Renal cortical epithelial cell (primary cell): ENCODE measurements at places on chromosomes 5 and 9.
A peak's percentile ranks its signal among the peaks of the same experiment; 100 is the strongest.

DNA sequence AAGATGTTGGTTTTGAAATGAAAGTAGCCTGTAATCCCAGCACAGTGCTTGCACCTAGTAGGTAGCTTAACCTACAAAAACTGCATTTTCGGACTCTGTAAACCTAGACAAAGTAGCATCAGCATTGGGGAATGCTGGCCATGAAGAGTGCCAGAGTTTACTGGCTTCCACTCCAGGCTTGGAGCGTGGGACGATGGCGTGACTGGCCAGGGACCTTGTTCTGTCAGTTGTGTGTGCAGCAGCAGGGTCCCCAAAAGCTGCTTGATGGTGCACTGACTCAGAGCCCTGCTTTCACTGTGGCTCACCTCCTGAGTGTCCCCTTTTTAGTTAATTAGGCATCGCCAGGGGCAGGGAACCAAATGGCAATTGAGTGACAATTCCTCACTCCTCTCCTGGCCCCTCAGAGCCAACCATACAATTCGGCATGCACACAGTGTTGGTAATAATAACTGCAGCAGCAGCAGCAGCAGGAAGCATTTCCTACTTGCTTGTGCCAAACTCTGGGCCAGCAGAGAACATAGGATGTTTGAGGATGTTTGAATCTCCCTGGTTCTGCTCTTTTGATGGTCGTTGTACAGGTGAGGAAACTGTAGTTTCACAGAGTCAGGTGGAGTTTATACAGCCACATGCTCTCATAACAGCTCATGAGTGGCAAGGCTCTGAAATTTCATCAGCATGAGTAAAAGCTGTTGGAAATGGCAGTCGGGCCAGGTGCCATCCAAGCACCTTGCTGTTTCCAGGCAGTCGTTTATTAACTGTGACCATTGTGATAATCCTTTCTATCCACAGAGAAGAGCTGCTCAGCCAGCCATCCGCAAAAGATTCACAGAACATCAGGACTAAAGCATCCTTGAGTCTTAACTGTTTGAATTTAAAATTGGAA is 4.2 kb downstream of the UBE2QL1 start:
- no peak for DNase-seq

DNA sequence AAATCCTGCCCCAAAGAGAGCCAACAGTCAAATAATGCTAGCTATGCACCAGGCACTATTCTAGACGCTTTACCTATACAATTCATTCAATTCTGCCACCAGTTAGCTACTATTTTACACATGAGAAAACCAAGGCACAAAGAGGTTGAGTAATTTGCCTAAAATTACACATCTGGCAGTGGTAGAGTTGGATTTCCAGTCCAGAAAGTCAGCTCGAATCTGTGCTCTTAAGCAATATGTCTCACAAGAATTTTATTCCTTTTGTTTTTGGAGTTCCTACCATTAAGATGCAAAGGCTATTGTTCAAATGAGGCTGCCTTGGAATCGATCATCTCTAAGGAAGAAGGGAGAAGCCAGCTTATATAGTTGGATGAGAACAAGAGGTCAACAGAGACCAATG is 256.9 kb upstream of the RASA1 start:
- no peak for DNase-seq

DNA sequence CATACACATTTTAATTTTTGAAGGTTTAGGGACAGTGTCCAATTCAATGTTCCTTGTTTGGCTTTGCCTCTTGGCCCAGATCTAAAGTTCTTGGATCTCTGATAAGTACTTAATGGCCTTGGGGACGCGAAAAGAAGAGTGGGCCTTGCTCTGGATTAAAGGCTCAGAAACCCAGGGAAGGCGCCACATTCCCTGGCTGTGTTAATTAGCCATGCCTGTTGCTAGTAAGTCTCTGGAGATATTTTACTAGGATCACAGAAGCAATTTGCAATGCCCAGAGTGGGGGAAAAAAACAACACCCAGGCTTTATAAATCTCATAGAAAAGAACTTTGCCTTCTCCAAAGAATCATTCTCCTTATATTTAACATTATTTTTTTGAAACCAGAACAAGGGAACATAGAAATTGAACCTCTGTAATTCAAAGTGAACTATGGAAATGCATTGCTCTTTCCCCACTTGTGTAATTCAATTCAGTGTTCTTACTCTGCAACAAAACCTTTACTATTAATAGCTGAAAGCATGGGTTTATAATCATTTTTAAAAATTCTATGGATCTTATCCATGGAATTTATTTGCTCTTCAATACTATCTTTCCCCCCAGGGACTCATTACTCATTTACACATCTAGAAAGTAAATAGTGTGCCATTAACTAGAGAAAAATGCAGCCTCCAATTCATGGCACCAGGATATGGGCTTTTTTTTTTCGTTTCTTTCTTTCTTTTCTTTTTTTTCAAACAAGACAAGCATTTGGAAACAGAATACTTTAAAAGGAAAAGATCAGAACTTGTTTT is 172.2 kb upstream of the ANKRD55 start:
- peak; percentile 82 for DNase-seq

- no peak for DNase-seq
Observed at GRCh38 chr9:7369384-7369821, 430.2 kb downstream of the DMAC1 start.

GRCh38 chr5:178434851-178435250 is 155.3 kb downstream of the COL23A1 start:
- DNase-seq: no peak

DNA sequence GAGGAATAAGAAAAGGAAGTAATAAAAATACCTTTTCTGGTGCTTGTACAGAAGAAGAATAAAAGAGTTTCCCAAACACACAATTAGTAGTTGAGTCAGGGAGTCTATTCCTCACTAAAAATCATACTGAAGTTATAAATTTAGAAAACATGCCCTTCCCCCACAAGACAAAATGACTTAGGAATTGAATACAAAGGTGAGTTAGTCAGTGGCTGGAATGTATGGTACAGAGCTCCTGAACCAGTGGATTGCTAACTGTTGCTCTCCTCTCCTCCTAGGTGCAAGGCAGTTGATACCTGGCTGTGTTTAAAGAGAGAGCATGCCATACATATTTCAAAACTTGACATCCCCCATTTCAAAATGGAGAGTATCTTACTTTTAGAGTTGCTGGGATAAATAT is 1.9 kb downstream of the GDA start:
- peak; percentile 63 for DNase-seq

DNA sequence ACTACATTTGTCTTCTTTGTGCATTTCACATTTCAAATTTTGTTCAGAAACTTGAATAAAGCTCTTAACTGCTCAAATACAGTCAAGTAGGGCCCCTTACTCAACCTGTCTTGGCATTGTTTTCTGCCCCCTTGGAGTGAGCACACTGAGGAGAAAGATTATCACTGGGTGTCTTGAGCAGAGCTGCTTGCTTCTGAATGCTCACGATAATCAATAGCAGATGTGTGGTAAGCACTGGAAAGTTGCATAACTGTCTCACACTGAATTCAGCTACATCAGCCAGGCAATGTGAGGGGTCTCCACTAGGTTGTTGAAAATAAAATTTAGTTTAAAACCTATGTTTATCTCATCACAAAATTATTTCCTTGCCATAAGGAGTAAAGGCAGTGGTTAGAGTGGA is 7.8 kb upstream of the TNFAIP8 start:
- no peak for DNase-seq

DNA sequence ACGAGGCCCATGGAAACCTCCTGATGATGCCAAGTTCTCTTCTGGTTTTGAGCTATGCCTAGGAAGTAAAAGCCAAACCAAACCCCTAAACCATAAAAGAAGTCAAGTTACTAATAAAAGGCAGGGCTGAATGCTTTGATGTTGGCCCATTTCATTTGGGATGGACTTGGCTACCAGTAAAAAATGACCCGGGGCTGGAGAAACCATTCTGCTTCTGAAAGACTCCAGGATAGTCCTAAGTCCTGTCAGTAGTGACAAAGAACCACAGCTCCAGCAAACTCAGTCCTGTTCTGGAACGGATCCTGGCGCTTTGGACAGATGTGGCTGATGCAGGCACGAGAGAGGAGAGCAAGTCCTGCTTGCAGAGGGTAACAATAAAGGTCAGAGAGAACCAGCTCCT is 68.6 kb downstream of the SH3PXD2B start:
- DNase-seq: no peak

DNA sequence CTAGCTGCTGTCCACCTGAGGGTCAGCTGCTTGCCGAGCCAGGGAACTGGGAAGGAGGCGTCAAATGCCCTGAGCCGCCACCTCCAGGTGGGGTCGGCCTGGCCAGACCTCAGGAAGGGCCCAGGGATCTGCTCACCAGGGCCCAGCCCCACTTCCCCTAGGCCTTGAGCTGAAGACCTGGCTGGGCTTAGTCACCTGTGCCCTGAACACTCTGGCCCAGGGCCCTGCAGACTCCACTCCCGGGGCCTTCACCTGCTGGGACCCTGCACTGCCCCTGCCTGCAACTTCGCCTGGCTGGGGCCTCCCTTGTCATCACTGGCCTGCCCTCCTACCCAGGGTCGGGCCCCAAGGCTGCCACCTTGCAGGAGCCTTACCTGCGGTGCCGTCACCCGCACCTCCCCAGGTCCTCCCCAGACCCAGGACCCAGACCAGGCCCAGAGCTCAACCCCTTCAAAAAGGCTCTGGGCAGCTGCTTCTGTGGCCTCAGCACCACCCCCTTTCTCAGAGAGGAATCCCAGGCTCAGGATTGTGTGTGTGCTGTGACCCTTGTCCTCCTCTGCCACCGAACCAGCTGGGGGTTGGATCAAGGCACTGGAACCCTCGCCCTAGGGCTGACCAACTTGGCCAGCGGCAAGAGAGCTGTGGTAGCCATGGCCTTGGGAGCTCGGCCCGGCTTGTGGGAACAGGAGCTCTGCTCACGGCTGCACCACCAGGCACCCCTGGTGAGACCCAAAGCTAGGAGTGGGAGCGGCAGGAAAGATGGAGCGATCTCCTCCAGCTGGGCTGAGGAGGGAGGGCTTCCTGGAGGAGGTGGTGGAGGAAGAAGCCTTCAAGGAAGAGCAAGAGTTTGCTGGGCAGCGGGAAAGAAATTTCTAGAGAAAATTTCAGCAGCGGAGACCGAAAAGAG is 1.2 kb upstream of the NELFB start:
- DNase-seq: peak; percentile 62

GRCh38 chr9:96509848-96510247 is 59.9 kb downstream of the HABP4 start:
- no peak for DNase-seq

DNA sequence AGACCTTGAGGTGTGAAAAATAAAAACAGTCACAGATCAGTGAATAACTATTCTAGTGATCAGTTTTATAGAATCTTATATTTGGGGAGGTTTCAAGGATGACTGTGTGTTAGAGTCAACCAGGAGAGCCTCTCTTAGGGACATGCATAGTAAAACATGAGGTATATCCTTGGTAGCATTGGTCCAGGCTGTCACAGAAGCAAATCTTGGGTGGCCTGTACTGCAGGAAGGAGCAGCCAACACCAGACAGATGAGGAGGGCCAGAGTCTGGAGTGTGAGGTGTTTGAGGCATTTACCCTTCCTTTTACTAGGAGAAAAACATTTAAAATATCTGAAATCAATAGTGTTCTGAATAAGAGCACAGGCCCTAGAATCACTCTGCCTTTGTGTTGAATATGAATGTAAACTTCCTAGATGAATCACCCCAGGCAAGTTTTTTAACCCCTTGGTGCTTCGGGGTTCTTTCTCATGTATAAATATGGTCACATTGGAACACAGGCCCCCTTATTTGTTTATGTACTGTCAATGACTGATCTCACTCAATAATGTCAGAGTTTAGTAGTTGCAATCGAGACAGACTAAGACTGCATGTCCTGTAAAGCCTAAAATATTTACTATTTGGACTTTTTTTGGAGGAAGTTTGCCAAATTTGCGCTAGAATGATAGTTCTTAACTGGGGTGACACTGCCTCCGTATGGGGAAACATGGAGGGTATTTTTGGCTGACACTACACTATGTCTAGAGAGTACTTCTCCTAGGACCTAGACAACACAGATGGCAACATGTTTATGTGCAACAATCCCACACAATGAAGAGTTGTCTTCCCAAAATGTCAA is 416.5 kb upstream of the POU5F2 start:
- DNase-seq: no peak

- no peak for DNase-seq
Observed at GRCh38 chr5:170313344-170313743, 15.8 kb upstream of the LCP2 start.

DNA sequence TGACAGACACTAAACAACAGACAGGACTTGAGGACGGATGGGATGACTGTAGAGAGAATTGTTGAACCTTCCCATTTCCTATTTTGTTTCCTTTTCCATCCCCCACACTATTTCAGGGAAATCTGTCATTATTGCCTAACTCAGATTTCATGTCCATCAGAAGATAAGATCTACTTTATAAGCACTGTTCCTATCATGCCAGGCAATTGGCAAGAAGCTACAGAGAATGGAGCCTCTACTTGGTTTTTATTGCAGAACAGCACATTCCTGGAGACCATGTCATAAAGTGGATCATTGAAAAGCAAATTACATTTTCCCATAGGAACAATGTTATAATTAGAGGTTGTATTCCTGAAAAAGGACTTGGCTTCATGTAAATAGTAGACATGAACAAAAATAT is 173.7 kb upstream of the KIF2A start:
- DNase-seq: no peak

- no peak for DNase-seq
Observed at GRCh38 chr5:83683836-83684235, 36.8 kb downstream of the HAPLN1 start.

- no peak for DNase-seq
Observed at GRCh38 chr5:142758062-142758795, 11.9 kb upstream of the ARHGAP26 start.

DNA sequence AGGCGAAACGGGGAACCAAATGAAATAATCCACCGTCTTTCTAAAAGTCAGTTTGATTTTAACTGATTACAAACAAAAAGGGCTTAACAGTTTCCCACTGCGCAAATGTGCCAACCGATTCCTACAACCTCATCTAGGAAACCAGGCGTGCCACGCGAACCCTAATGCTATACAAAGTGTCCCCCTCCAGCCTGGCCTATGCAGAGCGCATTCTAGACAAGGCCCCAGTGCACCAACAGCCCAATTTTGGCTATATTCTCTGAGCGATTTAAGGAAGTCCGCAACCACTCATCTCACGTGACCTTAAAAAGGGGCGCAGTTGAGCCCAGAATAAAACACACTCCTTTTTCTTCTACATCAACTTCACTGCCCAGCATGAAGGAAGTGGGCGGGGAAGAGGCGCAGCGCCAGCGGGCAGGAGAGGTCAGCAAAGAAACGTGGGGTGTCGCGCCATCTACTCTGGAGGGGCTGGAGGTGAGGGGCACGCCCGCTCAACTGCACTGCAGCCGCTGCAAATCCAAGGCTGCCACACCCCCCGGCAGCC is 779 bp downstream of the FAM13B start:
- DNase-seq: no peak

GRCh38 chr9:110104261-110104809 is 103.6 kb downstream of the C9orf152 start:
- DNase-seq: peak; percentile 52

- peak; percentile 78 for DNase-seq
Observed at GRCh38 chr9:87711857-87712800, 13.8 kb upstream of the CTSL start.
